ENCODE measurements at places on chromosomes 16 and 17.
A peak's percentile ranks its signal among the peaks of the same experiment; 100 is the strongest.

DNA sequence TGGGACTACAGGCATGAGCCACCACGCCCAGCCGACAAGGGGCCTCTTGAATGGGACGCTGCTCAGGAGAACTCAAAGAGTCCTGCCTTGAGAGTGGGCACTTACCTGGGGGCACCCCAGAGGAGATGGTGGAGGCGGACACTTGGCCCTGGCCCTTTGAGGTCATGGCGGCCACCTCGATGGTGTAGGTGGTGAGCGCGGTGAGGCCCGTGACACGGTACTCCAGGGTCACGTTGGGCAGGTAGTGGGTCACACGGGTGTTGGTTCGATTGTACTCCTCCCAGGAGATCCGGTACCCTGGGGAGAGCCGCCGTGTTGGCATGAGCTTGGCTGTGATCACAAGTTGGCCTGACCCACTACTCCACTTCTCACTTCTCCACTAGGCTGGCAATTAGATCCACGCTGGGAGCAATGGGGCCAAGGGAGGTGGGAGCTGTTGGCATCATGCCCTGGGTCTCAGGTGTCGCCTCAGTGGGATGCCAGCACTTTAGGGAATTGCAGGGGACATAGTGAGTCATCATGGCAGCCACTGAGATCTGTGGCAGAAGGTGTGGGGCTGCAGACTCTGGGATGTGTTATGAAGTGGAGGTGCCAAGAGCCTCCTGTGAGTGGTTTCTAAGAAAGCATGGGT lies 89.2 kb upstream of the CDC42EP4 start:
- no peak for DNase-seq

DNA sequence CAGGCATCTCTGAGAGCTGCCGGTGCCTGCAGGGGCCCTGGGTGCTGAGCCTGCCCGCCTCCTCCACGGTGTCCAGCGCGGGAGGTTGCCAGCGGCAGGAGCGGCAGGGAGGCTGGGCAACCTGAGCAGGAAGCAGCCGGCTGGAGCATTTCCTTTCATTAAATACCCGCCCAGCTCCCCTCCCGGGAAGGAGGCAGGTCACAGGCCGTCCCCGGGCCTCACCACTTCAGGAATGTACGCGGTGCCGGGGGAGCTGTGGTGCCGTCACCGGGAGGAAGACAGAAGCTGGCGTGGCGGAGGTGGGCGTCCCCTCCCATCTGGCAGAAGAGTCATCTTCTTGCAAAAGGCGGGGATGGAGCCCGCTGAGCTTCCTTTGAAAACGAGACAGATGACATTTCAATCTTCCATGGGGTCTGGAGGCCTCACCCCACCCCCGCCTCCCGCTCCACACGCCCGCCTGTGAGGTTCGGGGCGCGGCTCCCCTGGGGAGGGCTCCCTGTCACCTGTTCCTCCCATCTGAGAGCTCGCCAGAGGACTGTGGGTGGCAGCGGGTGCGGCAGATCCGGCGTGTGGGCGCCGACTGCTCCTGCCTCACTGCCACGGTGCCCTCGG lies 16.0 kb downstream of the SOX8 start:
- DNase-seq = no peak

GRCh38 chr16:14241631-14242030 lies 170.5 kb downstream of the MRTFB start:
- no peak for DNase-seq

DNA sequence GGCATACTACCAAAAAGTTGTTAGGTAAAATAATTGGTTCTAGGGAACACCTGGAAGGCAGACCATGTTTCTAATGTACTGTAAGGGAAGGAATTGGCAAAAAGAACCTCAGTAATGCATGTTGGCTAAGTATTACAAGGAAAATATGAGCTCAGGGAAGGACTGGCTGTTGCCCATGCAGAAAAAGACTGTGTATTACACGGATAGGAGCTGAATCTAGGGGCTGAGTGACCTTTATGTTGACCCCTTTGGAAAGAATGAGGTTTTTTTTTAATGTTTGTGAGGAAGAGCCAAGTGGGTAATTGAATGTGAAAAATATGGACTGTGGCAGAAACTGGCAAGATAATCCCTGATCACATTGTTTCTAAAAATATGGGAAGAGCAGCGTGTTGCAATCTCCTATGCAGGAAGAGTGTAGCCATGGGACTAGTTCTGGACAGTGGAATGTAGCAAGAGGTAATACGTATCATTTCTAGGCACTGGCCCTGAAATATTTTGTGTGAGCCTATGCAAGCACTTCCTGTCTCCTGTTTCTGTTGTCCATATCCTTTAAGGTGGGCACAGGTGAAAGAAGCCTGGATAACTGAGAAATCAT lies 95.1 kb upstream of the CNTNAP4 start:
- DNase-seq = no peak

- no peak for DNase-seq
Measured at GRCh38 chr17:72296456-72296855, 175.6 kb downstream of the SOX9 start.

DNA sequence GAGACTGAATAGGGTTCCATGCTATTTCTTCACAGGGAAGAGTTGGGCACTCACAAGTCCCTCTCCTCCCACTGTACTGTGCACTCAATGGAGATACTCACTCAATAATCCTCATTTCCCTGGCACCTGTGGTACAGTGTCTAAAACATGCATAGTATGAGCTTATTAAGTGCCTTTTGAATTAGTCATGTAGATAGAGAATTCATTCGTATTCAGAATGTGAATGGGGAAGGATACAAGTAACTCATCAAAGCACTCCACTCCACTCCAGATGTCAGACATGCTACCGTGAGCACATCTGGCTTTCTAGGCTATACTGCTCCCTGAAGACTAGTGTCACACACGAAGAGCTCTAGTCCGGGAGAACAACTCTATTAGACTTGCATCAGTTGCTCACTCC lies 6.3 kb downstream of the C17orf75 start:
- no peak for DNase-seq

GRCh38 chr16:86449446-86450095 lies 60.8 kb upstream of the FOXF1 start:
- no peak for DNase-seq

- no peak for DNase-seq
Measured at GRCh38 chr16:57977418-57978069, 6.6 kb upstream of the CNGB1 start.

DNA sequence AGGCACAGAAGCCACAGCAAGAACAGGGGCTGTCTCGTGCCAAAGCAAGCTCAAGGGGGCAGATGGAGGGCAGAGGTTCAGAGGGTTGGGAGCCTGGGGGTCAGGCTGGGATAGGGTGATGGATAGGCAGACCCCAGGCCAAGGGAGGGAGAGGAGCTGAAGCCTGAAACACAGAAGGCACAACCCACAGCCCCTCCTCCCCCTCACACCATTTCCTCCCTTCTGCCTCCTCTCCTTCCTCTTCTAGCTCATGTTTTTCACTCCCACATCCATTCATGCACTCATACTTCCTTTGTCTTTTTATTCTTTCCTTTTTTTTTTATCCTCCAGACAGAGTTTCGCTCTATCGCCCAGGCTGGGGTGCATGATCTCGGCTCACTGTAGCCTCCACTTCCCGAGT lies 61.1 kb downstream of the SOCS1 start:
- DNase-seq = no peak

GRCh38 chr17:38324772-38325171 lies 19.0 kb downstream of the GPR179 start:
- DNase-seq = no peak

GRCh38 chr17:74592087-74592990 lies at the start of gene CD300LD:
Gene CD300LD (minus strand): TSS chr17:74592283. CDS start chr17:74592202, 81 bp downstream.
- DNase-seq = no peak

DNA sequence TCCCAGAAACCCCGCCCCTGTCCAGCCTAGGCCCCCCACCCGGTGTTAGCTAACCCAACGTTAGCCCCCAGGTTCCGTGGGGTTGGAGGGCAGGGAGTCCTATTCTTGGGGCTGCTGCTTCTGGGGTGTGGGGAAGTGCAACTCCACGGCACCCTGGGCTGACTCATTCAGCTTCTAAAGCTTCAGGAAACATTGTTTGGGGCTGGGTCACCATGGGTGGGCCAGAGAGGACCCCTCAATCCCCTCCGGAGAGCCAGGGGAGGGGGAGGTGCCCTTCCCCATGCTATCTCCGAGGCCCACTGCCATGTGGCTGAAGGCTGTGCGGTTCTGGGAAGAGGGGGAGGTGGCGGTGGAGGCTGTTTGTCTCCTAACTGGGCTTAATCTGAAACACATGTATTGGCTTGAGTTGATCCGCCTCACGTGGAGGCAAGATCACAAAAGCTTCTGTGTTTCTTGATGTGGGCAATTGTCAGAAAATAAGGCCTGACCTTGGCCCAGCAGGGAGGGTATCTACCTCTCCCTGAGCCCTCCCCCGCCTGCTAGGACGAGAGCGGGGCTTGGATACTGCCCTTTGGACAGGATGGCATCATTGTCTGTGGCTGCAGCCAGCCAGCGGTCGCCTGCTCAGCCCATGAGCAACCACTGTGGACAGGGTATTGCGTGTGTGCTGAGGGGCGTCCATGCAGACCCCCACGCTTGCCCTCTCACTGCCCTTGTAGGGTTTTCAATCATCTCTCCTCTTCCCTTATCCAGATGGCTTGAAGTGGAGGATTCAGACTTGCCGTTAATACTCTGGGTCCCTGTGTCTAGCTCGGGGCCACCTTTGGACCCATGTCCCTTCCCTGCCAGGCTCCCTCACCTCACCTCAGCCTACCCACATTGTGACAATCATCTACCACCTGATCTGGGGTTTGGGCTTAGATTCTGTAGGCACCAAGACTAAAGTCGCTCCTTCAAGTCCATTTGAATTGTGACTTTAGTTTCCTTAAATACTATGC lies 1.3 kb downstream of the SERPINF1 start:
- DNase-seq = no peak

- DNase-seq = no peak
Measured at GRCh38 chr17:35084987-35085386, 21.5 kb upstream of the RFFL start.

- DNase-seq = no peak
Measured at GRCh38 chr17:64502021-64502420, 4.1 kb downstream of the DDX5 start.

GRCh38 chr16:49839017-49839825 lies 16.7 kb downstream of the ZNF423 start:
- no peak for DNase-seq

DNA sequence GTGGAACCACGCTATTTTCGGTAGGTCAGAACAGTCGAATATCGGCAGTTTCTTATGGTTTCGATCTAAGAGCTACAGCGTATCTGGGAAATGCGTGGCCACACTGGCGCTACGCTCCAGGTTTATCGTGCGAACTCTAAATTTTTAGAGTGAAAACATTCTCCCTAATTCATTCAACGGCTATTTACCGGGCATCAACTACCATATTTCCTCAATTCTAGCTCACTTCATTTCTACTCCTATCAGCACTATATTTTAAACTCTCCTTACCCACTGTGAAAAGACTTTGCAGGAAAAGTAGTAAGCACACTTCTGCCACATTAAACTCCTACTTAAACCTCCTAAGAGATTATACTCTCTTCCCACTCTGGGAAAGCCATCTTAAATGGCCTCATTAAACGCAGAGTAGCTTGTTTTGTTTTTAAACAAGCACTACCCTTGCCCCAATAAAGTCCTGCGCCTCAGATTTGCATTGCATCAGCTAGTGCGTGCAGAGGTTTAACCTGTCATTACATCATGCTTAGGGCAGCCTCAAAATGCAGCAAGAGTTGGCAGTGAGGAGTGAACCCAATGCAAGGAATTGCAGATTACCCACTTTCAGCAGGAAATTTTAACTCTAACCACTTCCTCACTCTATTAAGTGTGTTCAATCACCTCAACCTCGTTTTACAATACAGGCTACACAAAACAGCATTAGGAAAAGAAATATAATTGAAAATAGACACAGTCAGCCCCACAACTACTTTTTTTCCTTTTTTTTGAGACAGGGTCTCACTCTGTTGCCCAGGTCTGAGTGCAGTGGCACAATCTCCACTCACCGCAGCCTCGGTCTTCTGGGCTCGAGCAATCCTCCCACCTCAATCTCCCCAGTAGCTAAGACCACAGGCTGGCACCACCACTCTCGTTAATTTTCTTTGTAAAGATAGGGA lies 18.8 kb downstream of the SIAH1 start:
- peak; percentile 51 for DNase-seq

- no peak for DNase-seq
Measured at GRCh38 chr17:1059131-1059795, 62.3 kb downstream of the TIMM22 start.

GRCh38 chr17:3722716-3723115 lies 987 bp upstream of the HASPIN start:
- no peak for DNase-seq

- no peak for DNase-seq
Measured at GRCh38 chr17:73586921-73587602, 57.2 kb downstream of the SDK2 start.

GRCh38 chr16:50812046-50812445 lies 70.2 kb downstream of the CYLD start:
- no peak for DNase-seq

DNA sequence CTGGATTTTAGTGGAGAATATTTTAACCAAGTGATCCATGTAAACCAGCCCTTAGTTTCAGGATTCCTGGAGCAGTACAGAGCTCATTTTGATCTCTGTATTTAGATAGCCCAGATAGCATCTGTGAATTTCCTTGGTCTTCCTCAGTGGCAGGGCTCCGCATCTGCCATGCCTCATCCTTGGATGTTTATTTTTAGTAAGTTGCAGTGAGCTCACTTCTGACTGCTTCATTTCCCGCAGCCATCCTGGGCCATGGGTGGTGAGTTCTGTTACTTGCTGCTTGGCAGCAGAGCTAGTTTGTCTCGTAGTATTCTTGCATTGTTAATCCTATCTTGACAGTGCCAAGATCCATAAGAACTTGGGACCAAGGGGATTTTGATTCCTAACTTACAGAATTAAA lies 33.7 kb downstream of the IST1 start:
- DNase-seq = no peak

DNA sequence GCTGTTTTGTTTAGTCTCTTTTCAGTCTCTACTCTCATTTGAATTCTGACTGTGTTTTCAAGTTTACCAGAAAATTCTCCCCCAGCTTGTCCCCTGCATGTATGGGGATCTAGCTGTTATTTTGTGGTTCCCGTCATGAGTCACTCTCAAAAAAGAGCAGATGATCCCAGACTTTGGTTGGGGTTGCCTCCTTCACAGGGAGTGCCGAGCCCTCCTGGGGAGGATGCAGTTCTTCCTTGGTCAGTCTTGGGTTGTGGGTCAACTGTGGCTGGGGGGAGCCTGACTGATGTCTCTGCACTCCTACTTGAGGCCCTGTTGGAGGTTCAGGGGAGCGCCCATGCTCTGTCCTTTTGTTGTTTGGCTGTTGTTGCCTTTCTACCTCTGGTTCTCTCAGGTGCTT lies 37.7 kb downstream of the EPN2 start:
- DNase-seq = no peak

All from NCI-H1436 (cell line).